ENCODE measurements at places on chromosomes 6 and 20. TPM values are rescaled to one million over a fixed set of nuclear protein-coding genes. Genes with fewer than 3 reads are reported as not detected.

SKIC2 gene
- total RNA-seq, result 94.5 TPM

SPTLC3 gene
- 0.42 TPM for total RNA-seq

HMGN3 gene
- total RNA-seq, result 25.0 TPM

TMEM217 gene
- 0.37 TPM for total RNA-seq

UNC5CL gene
- 4.9 TPM for total RNA-seq

FAM162B gene
- not detected for total RNA-seq
